Colonic mucosa (tissue), 4 donors: ENCODE measurements at places on chromosomes 2 and 18. TPM values are rescaled to one million over a fixed set of nuclear protein-coding genes. Genes with fewer than 3 reads are reported as not detected.

The CXCR2 gene
- 0.07 TPM for total RNA-seq

The MAP3K19 gene
- total RNA-seq, result not detected

- no peak for DNase-seq
Observed at GRCh38 chr2:106181064-106181463, 13.0 kb downstream of the UXS1 start.

DNA sequence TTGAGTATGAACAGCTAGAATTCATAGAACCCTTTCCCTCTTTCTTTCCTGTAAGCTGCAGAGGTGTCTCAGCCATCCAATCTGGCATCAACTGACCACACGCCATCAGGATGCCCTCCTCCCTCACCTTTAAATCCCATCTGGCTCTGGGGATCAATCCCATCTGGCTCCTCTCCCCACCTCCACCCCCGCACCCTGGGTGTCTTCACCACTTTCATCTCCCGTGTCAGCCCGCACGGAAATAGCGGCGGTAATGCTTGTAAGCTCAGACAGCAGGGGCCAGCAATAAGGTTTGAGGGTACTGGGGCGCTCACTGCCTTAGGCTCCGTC is 508 bp upstream of the TUBA4B start:
- DNase-seq, result peak; percentile 47

DNA sequence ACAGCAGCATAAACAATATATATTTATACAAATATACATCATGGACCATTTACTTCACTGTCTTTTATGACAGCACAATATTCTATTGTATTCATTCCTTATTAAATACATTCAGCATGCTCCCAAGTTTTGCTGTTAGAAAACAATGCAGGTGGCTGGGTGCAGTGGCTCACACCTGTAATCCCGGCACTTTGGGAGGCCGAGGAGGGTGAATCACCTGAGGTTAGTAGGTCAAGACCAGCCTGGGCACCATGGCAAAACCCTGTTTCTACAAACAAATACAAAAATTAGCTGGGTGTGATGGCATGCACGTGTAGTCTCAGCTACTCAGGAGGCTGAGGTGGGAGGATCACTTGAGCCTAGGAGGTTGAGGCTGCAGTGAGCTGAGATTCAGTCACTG is 39.0 kb downstream of the NPC1 start:
- no peak for DNase-seq

- no peak for DNase-seq
Observed at GRCh38 chr2:166727095-166727494, 161.2 kb upstream of the XIRP2 start.

GRCh38 chr2:169285531-169286235 is 76.7 kb downstream of the LRP2 start:
- no peak for DNase-seq

DNA sequence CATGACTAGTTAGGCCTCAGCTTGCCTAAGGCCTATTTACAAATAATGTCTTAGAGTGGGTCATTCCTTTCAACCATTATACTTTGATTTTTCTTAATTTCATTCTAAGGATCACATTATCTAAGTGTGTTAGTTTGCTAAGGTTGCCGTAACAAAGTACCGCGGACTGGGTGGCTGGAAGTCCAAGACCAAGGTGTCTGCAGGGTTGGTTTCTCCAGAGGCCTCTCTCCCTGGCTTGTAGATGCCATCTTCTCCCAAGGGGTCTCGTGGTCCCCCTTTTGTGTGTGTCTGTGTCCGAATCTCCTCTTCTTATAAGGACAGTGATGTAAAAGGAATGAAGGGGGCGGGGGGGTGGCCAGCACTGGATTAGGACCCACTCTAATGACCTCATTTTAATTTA is 18.4 kb upstream of the ITM2C start:
- DNase-seq, result no peak

- DNase-seq, result no peak
Observed at GRCh38 chr2:215288112-215288815, 23.6 kb upstream of the ATIC start.

DNA sequence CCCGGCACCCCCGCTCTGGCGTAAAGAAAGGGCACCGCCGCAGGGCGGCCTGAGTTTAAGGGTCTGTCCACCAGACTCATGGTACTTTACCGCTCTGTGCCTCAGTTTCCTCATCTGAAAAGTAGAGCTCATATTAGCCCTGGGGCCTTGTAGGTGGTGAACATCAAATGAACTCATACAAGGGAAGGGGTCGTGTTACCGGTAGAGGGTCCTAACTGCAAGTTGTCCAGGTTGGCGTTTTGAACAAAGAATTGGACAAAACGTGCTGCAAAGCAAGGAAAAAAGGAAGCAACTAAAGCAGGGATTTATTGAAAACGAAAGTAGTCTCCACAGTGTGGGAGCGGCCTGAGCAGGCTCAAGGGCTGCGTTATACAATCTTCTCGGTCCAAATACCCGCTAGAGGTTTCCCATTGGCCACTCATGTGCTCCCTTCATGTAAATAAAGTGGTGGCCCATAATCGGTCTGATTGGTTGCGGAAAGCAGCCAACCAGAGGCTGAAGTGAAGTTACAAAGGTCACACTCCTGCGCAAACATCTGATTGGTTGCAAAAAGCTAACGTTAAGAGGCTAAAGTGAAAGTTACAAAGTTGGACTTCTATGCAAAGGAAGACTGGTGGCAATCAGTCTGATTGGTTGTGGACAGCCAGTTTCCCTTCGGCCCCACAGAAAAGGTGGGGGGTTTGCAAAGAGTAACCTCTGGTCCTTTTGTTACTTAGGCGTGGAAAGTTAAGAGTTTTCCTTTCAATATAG is 80.7 kb upstream of the LDLRAD4 start:
- DNase-seq, result peak; percentile 90

GRCh38 chr18:79050005-79050404 is 19.2 kb upstream of the ATP9B start:
- DNase-seq, result no peak

GRCh38 chr2:100367163-100367562 is 44.9 kb upstream of the LONRF2 start:
- no peak for DNase-seq
